A549 treated with GW870086 at 1 μM for 4 hours (cell line): ENCODE measurements at places on chromosomes 11 and 22. TPM values are rescaled to one million over a fixed set of nuclear protein-coding genes. Genes with fewer than 3 reads are reported as not detected.

The HEPACAM gene
- not detected in 5 replicates for total RNA-seq

The MRPL21 gene
- total RNA-seq, result 128 to 148 TPM (median 137 TPM) in 5 replicates

The SAA4 gene
- total RNA-seq, result not detected in 5 replicates

The TOLLIP gene
- 34.2 to 52.3 TPM (median 48.8 TPM) in 5 replicates for total RNA-seq

The HTR3B gene
- total RNA-seq, result not detected in 5 replicates

The GPHA2 gene
- total RNA-seq, result not detected in 5 replicates

The UQCR10 gene
- 112 to 128 TPM (median 123 TPM) in 5 replicates for total RNA-seq

The KCNJ5 gene
- total RNA-seq, result 0.03 to 0.15 TPM in 2 of 5 replicates, not detected in the others

The CCDC188 gene
- not detected in 5 replicates for total RNA-seq

The IGLL1 gene
- not detected in 5 replicates for total RNA-seq

The MIAT gene
- 0.22 to 0.32 TPM (median 0.23 TPM) in 5 replicates for total RNA-seq

The BEST1 gene
- total RNA-seq, result 2.4 to 5.4 TPM (median 2.9 TPM) in 5 replicates

The RBFOX2 gene
- total RNA-seq, result 21.7 to 32.2 TPM (median 27.9 TPM) in 5 replicates

The KCNJ11 gene
- 1.1 to 1.8 TPM (median 1.4 TPM) in 5 replicates for total RNA-seq

The CBX7 gene
- 0.80 to 1.4 TPM (median 1.2 TPM) in 5 replicates for total RNA-seq

The SLC7A4 gene
- not detected in 5 replicates for total RNA-seq

The ACCS gene
- 12.6 to 19.2 TPM (median 16.7 TPM) in 5 replicates for total RNA-seq

The BTBD10 gene
- 39.2 to 49.4 TPM (median 43.1 TPM) in 5 replicates for total RNA-seq

The SLC1A2 gene
- 0.01 to 0.09 TPM (median 0.05 TPM) in 5 replicates for total RNA-seq

The SYNGR1 gene
- total RNA-seq, result 10.3 to 16.4 TPM (median 13.6 TPM) in 5 replicates

The TSKU gene
- total RNA-seq, result 122 to 166 TPM (median 153 TPM) in 5 replicates

The ZFP91 gene
- 31.0 to 43.3 TPM (median 39.4 TPM) in 5 replicates for total RNA-seq

The MPZL2 gene
- total RNA-seq, result 0.07 to 0.09 TPM in 2 of 5 replicates, not detected in the others

The PANX2 gene
- 4.8 to 6.5 TPM (median 6.0 TPM) in 5 replicates for total RNA-seq

The MMP8 gene
- total RNA-seq, result not detected in 5 replicates

The PDXP gene
- 14.3 to 18.5 TPM (median 17.2 TPM) in 5 replicates for total RNA-seq

The RASSF10 gene
- 1.9 to 2.5 TPM (median 2.3 TPM) in 5 replicates for total RNA-seq

The KCNJ1 gene
- total RNA-seq, result not detected in 5 replicates

The NUCB2 gene
- 27.7 to 34.5 TPM (median 34.3 TPM) in 5 replicates for total RNA-seq

The FOLH1 gene
- not detected in 5 replicates for total RNA-seq

The UPK2 gene
- total RNA-seq, result 0.41 to 1.1 TPM (median 0.70 TPM) in 5 replicates

The ENTHD1 gene
- total RNA-seq, result not detected in 5 replicates

The SLC43A1 gene
- 1.9 to 2.8 TPM (median 2.6 TPM) in 5 replicates for total RNA-seq

The MYBPC3 gene
- total RNA-seq, result 0.02 to 0.10 TPM (median 0.06 TPM) in 5 replicates

The CALCA gene
- total RNA-seq, result 0.07 to 0.19 TPM (median 0.14 TPM) in 3 of 5 replicates, not detected in the others

The MS4A6E gene
- not detected in 5 replicates for total RNA-seq

The CDC42BPG gene
- 1.1 to 1.8 TPM (median 1.6 TPM) in 5 replicates for total RNA-seq

The MRGPRE gene
- total RNA-seq, result 0.14 to 0.17 TPM in 2 of 5 replicates, not detected in the others

The RAG1 gene
- 0.18 to 0.53 TPM (median 0.37 TPM) in 5 replicates for total RNA-seq

The TMEM25 gene
- 0.40 to 0.67 TPM (median 0.59 TPM) in 5 replicates for total RNA-seq

The PRR33 gene
- total RNA-seq, result not detected in 5 replicates

The OMP gene
- total RNA-seq, result not detected in 5 replicates

The SULT4A1 gene
- not detected in 5 replicates for total RNA-seq

The KRTAP5-9 gene
- 0.11 TPM in 1 of 5 replicates, not detected in the others for total RNA-seq
